ENCODE measurements at places on chromosomes 1 and 21.

GRCh38 chr1:116067566-116067890, 43.7 kb upstream of the MAB21L3 start:
- DNase-seq = no peak

DNA sequence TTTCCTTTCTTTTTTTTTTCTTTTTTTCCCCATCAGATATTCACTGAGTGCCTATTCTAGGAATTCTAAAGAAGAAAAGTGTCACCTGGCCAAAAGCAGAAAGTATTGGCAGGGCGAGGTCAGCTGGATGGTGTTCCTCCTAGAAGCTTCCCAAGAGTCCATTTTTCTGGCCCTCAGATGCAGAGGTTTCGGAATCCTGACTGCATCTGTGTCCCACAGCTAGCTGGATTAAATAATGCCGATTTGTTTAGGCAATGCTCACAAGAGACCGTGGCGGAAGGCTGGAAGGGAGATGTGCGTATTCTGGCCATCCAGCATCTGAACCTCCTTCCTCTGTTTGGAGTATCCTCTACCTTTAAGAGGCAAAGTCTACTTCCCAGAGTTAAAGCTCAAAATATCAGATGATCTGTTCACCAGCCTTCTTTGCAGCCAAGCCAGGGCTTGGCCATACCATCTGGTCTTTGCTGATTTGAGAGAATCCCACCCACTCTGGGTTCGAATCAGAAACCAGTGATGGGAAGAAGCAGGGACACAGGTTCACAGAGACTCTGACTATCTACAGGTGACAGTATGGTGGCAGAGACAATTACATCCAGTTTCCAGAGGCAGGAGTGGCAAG, 5.4 kb upstream of the TENT5C start:
- no peak for DNase-seq

GRCh38 chr1:245953876-245954660, 553.0 kb downstream of the SMYD3 start:
- DNase-seq = no peak

DNA sequence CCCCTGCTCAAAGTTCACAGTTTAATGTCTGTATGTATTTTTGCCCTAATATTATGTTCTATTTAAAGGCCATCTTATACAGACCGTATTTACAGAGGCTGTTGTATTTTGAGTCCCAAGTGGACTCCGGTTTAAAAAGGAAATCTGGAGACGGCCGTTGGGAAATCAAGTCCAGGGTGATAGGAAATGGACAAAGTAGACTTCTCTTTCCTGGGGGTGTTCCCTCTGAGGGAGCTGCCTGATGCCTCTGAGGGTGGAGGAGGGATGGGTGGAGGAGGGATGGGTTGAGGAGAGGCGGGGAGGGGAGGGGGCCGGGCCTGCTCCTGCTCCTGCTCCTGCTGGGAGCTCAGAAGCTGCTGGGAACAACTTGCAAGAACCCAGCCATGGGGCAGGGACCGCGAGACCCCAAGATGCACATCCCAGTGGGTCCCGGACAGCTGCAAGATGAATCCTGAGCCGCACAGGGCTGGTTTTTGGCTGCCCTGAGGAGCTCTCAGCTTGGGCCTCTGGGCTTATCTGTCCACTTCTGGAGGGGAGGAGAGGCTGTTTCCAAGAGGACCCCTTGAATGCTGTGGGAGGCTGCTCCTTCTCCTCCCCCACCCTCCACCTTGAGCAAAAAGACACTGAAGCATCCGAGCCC, 12.0 kb upstream of the ACTL8 start:
- DNase-seq = no peak

GRCh38 chr1:192436441-192437078, 119.8 kb downstream of the RGS21 start:
- DNase-seq = no peak

DNA sequence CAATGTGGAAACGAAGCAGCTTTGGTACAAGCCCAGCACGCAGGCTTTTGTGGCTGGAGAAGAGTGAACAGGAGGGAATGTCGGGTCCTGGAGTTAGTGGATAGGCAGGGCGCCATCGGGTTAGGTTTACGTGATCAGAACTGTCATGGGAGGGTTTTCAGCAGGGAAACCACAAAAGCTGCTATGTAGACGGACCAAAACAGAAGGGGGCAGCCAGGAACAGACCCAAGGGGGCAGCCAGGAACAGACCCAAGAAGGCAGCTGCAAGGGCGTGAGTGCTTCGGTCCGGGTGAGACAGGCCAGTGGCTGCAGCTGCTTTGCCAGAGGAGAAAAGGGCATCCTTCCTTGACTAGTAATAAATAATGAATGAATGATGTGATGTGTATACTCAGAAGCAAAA, 77.5 kb upstream of the KIF1B start:
- DNase-seq = no peak

DNA sequence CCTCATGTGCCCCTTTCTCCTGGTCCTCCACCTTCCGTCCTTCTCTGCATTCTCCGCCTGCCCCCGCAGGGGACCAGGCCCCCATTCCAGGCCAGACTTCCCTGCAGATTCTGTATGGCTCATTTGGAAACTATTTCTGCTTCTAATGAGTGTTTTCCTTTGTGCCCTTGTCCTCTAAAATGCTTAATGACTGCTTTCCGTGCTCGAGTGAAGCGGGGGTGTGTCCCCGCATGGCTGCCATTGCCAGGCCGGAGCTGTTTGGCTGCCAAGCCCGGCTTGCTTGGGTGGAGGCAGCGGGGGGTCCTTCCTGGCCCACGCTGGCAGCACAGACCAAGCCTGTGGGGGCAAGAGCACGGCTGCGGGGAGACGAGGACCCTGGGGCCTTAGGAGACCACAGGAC, 299.3 kb upstream of the VAMP3 start:
- DNase-seq = no peak

DNA sequence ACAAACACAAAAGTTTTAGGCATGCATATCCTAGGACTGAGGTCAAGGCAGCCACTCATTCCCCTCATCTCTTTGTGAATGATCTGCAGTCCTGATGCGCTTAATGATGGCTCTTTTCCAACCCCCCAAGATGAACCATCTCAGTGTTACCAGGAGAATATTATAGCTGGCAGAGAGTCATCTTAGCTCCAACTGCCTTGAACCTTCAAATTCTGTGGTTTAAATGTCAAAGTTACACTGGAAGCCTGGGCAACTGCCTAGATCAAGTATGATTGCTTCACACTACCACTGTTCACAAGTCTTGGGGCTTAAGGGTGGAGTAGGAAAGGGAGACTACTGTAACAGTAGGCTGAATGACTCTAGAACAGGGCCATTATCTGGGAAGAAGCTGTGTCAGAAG, 8.0 kb upstream of the MYBPHL start:
- DNase-seq = no peak

- no peak for DNase-seq
Observed at GRCh38 chr1:53822931-53823330, 15.2 kb downstream of the NDC1 start.

DNA sequence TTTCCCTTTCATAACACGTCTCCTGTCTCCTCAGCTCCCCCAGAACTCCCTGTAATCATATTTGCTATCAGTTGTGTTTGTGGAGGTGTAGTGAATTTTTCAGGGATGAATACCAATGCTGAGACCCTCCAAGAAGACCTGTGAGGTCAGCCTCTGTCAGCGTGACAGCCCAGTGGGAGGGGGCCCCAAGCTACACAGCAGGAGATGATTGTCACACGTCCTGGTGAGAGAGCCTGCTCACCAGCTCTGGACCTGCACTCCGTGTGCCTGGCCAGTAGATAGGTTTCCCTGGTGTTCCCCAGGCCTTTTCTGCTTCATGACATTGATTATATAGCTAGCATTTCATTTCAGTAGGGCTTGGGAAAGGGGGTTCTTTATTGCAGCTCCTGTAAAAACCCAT, 421.5 kb downstream of the KIF26B start:
- DNase-seq = no peak

GRCh38 chr1:41608211-41608610, 123.7 kb upstream of the EDN2 start:
- no peak for DNase-seq

- no peak for DNase-seq
Observed at GRCh38 chr1:114671011-114671938, 1.4 kb upstream of the DENND2C start.

DNA sequence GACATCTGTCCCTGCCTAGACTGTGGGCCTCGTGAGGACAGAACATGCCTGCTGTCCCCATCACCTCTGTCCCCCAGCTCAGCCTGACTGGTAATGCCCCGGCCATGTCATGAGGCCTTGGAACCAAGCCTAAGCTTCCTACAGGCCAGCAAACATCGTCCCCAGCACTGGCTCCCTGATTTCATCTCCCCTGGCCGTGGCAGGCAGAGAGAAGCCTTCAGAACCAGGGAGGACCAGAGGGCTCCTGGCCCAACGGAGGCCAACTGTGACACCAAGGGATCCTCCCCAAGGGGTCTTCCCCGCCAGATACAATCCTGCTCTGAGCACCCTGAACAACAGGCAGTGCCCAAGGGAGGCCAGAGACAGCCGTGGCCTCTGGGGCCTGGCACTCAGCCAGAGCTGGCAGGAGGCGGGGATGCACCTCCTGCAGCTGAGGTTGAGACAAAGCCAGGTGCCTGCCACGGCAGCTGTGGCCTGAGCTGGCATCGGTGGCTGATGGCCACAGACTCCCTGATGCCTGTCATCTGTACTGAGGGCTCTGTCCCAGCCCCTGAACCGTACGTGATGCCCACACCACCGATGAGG, 9.9 kb upstream of the NPHP4 start:
- DNase-seq = no peak

- DNase-seq = no peak
Observed at GRCh38 chr1:16260814-16261213, 23.8 kb upstream of the CPLANE2 start.

DNA sequence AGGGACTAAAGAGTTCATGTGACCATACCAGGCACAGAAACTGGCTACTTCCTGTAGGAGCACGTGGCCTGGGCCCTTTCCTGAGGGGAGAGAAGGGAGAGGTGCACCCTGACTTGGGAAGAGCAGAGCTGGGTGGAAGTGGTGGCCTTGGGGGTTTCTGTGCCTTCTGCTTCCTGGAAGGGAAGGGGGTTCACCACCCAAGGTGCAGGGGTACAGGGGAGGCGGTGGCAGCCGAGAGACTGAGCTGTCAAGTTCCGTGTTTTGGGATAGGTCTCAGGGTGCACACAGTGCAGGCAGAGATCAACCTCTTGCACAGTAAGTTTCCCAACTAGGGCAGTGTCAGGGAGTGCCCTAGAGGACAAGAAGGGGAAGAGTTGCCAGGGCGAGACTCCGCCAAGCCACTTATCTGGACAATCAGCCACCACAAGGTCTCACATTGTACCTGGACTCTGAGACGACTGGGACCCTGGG, 10.1 kb downstream of the HECTD3 start:
- DNase-seq = no peak

DNA sequence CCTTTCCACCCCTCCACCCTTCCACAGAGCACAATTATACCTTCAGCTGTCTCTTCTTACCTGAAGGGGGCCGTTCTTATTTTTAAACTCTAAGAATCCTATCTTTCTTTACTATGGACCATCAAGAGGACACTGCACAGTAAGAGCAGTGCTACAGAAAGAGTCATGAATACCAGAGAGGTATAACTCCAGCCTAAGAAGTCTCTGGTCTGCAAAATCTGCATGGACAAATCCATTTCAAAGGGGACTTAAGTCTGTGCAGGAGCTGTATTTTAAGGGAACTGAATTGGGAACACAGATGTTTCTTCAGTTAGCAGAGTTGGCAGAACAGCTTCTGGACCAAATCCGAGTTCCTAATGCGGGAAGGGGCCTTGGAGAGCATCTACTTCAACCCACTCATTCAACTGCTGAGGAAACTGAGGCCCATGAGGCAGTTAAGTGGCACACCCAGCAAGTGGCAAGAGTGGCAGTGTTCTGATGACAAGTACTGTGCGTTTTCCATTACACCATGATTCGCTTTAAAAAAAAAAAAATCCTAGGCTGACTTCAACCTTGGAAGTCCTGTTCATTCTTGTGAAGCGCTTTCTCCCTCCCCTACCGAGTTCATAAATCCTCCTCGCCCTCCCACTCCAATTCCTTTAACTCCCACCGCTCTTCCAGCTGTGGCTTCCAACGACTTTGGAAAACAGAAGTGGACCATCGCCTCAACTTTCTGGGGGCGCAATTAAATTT, 1.8 kb downstream of the PLPP3 start:
- DNase-seq = no peak

DNA sequence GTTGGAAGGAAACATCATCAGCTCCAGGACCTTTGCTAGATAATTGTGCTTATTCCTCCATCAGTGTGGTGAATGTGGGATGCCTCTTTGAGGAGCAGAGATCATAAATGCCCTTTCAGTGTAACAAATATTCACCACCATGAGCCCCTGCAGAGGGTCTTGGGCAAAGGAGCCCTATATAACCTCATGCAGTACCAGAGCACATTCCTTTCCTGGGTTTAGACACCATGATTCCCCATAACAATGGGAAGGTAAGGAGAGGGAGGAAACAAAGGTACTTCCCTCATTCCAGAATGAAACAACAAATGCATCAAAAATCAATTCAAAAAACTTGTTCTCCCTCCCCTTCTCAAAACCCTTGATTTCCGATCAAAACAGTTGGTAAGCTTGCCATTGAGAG, 103.4 kb upstream of the PROX1 start:
- no peak for DNase-seq

- DNase-seq = no peak
Observed at GRCh38 chr1:231636157-231636556, 9.6 kb downstream of the DISC1 start.

GRCh38 chr1:15156807-15157380, 3.3 kb downstream of the TMEM51 start:
- no peak for DNase-seq

- no peak for DNase-seq
Observed at GRCh38 chr1:50358962-50359361, 64.3 kb downstream of the DMRTA2 start.

DNA sequence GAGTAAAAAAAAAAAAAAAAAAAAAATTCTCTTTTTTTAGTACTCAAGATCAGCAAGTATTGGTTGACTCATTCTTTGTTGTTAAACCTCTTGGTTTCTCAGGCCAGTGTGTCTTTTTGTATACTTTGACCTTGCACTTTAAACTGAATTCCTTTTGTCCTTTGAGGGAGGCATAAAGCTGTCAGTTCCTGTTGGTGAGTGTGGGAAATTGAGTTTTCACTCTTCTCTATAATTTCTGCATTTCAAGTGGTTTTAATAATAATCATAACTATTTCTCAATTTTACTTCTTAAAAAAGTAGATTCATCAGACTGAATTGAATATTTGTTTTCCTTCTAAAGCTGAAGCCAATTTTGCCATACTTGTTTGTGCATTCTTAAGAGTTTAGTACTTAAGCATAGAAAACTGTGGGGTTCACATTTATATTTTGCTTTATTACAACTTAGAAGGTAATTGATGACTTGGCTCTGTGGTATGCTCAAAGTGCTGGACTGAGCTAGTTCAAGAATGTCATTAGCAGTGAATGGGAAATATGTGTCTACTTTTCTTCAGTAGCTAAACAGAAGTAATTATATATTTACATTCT, 43.4 kb downstream of the ITSN1 start:
- DNase-seq = no peak

- DNase-seq = no peak
Observed at GRCh38 chr21:25898671-25899070, 163.9 kb downstream of the GABPA start.

- DNase-seq = no peak
Observed at GRCh38 chr1:121471523-121471922, 286.7 kb downstream of the SRGAP2C start.

- no peak for DNase-seq
Observed at GRCh38 chr1:86245566-86246190, 89.1 kb upstream of the COL24A1 start.
